AG08395 (cell line): ENCODE measurements at places on chromosomes 4 and X.

- DNase-seq = no peak
These were observed 28.7 kb downstream of the STIM2 start for GRCh38 chr4:26889356-26889755.

DNA sequence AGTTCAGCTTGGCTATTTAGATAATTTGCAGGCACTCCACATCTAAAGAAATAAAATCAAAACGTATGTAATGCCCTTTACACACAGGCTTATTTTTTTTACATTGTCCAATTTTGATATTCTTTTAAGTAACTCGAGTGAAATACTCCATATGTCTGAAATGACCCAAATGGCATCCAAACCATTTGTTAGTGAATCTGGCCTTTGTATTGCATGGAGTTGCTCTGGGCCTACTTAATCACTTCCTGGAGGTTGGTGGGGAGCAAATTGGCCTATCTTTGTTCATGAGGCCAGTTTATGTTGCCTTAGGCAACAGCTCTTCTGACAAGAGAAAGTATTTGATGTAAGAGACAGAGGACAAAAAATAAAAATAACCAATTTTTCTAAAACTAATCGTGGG lies 47.6 kb upstream of the TMEM131L start:
- no peak for DNase-seq

- no peak for DNase-seq
These were observed 128.7 kb upstream of the GALNT7 start for GRCh38 chr4:173039617-173040577.

GRCh38 chrX:103170216-103170615 lies 44.7 kb upstream of the BEX4 start:
- peak; percentile 33 for DNase-seq

- DNase-seq = no peak
These were observed 23.0 kb downstream of the EPGN start for GRCh38 chr4:74331252-74331651.

- no peak for DNase-seq
These were observed 101.8 kb downstream of the SH3KBP1 start for GRCh38 chrX:19785647-19786046.

GRCh38 chr4:78166622-78167021 lies 109.5 kb downstream of the FRAS1 start:
- DNase-seq = peak; percentile 11

GRCh38 chr4:33162122-33162521 lies 2442.0 kb downstream of the PCDH7 start:
- DNase-seq = no peak

GRCh38 chr4:147059064-147059731 lies 113.5 kb upstream of the TTC29 start:
- DNase-seq = no peak

- DNase-seq = no peak
These were observed 60.5 kb upstream of the ADAMTS3 start for GRCh38 chr4:72629540-72629939.

GRCh38 chrX:139720136-139720535 lies 12.2 kb upstream of the MCF2 start:
- DNase-seq = peak; percentile 42

DNA sequence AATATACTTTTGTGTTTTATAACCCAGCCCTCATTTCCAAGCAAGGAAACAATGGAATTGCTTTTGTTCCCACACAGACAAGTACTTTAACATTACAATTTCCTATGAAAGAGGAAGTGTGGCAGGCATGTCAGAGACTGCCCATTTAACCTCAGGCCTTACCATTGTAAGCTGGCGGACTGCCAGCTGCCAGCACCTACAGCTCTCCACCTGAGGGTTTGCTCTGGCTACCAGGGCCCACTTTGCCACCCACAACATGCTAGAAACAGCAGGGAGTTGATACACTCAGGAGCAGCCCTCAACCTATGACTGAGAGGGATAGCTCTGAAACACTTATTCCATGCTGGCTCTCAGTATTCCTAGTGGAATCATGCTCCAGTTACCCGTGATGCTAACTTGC lies 152.3 kb upstream of the PRDX4 start:
- DNase-seq = no peak
